ENCODE measurements at places on chromosomes 3 and 15. TPM values are rescaled to one million over a fixed set of nuclear protein-coding genes. Genes with fewer than 3 reads are reported as not detected.

Gene CYP1A1
- 8.5 TPM for total RNA-seq

Gene SLC15A2
- total RNA-seq, result 0.20 TPM

Gene TMEM40
- total RNA-seq, result not detected

DNA sequence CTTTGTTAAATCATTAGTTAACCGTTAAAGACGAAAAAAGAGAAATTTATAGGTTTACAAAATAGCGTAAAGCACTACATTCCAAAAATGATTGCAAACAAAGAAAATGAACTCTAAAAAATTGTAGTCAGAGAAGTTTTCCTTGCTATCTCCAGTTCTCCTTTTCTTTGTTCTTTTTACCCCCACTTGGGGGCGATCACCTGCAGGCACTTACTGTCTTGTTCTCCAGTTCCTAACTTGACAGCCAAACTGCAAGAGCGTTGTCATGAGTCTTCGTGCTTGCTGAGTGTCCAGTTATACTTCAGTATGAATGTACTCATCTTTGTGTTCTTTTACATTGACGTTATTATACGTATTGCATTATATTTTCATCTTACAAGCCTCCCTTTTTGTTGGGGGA lies 54.5 kb downstream of the CHD2 start:
- no peak for DNase-seq

GRCh38 chr3:54968546-54969172 lies 40.8 kb upstream of the LRTM1 start:
- DNase-seq, result no peak

GRCh38 chr3:120907659-120908029 lies 361 bp upstream of the STXBP5L start:
- no peak for DNase-seq

All from lung microvascular endothelial cell (primary cell).